ENCODE measurements at places on chromosomes 1 and 21.

GRCh38 chr1:228914700-228915099 lies 179.4 kb downstream of the RHOU start:
- DNase-seq = no peak

DNA sequence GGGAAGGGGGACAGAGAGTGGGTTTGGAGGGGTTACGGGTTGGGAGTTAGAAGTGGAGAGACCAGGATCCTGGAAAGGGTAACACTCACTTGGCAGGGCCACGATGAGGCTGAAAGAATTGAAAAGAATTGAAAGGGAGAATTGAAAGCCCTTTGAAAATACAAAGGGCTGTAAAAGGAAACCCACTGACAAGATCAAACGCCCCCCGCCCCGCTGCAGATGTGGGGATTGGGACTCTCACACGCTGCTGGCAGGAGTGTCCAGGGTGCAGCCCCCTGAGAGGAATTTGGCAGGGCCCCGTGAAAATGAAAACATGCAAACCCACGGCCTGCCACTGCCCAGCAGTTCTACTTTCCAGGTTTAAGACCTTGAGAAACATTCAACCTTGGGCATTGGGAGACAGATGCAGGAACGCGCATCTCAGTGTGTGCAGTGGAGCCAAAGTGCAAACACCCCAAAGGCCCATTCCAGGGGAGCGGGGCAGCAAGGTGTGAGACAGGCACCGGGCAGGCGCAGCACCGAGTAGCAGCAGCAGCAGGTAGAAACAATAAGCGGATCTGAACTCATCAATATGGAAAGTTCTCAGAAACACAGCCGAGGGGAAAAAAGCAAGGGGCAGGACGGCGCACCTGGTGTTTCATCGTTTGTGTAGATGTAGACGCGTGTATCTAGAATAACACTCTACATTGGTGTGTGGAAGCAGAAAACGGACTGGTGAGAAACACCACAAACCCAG lies 8.3 kb upstream of the TNFRSF1B start:
- DNase-seq = no peak

- no peak for DNase-seq
Measured at GRCh38 chr1:202656951-202657646, 53.2 kb downstream of the SYT2 start.

DNA sequence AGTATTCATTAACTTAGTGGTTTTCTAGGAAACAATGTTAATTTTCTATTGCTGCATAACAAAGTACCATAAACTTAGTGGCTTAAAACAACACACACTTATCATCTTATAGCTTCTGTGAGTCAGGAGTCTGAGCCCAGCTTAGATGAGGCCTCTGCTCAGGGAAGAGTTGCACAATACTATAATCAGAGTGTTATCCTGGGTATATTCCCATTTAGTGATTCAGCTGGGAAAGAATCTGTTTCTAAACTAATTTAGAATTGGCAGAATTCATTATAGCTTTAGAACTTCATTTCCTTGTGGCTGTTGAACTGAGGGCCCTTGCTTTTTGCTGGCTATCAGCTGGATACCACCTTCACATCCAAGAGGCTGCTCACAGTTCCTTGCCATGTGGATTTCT lies 515.5 kb downstream of the BRINP3 start:
- DNase-seq = no peak

DNA sequence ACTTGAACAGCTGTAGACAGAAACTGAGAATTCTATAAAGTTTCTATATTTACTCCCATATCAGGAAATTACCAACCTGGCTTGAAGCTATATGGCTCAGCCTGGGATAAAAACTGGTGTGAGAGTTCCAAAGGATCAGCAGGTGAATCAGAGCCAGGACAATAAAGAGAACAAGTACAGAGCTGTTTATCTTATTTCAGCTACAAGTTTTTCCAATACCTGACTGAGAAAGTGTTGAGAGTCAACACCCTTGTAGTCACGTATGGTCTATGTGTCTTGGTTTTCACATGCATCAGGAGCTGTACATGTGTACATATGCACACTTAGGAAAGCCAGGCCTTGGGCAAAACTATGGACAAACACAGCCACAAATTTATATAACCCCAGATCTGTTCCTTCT lies 40.7 kb upstream of the CXADR start:
- no peak for DNase-seq

GRCh38 chr1:226734611-226735153 lies 4.4 kb downstream of the ITPKB start:
- DNase-seq = no peak

- no peak for DNase-seq
Measured at GRCh38 chr1:3620708-3621107, 4.1 kb upstream of the TPRG1L start.

- no peak for DNase-seq
Measured at GRCh38 chr1:67535474-67535873, 105.3 kb upstream of the SERBP1 start.

- no peak for DNase-seq
Measured at GRCh38 chr1:186144505-186144904, 230.5 kb downstream of the TPR start.

- no peak for DNase-seq
Measured at GRCh38 chr1:175894581-175894980, 151.2 kb upstream of the TNR start.

DNA sequence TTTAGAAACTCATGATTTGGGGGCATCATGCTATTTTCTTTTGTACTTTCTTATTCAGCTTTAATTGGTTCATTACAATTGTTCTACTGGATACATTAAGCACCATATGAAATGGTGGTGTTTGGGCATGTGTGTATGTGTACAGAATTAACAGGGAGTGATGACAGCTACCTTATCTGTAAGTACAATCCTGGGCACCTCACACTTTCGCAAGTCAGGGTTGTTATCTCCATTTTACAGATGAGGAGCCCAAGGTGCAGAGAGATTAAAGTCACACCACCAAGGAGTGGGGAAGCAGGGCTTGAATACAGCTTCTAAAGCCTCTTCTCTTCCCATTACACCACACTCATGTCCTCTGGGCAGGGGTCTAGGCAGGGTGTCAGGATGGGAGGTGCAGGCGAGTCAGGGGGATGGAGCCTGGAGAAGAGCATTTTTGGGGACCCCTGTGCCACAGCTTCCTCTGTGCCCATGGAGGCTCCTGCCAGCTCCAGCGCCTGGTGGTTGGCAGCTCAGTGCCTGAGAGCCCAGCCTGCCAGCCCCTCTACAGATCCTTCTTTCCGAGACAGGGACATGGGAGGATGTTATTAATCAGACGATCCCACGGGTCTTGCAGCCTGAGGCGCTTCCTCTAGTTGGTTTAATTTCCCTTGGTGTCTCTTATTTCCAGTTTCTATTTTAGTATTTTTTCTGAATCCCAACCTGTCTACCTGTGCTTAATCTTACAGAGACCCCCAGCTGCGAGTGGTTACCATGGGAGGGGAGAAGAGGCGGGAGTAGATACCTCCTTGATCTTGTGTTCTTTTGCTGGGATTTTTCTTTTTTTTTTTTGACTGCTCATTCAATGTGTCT lies 126.2 kb upstream of the CD34 start:
- DNase-seq = no peak

DNA sequence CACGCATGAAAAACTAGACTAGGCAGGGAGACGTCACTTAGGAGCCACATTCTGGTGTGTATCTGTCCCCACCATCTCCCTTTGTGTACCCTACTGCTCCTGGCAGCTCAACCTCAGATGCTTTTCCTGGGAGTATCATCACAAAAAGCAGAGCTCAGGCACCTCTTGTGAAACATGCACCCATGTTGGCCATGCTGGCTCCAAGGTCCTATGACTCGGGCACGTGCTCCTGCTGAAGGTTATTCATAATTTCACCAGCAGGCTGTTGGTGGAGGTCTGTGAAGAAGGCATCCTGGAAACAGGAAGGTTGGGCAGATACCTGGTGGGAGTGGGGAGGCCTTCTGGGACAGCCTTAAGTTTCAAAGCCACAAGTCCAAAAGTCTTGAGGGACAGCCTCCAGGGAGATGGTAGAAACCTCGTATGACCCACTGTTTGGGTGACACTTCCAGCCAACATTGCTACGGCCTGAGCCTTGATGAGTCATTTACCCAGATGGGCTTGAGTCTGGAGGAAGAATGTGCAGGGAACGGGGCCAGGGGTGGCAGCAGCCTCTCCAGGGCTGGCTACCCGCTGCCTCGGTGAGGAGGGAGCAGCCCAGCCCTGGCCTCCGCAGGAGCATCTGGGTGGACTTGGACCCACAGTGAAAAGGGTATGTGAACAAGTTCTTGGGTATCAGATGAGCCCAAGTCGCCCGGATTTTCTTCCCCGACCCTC lies 75.8 kb downstream of the PGBD5 start:
- DNase-seq = no peak

- no peak for DNase-seq
Measured at GRCh38 chr21:37557261-37557950, 190.8 kb downstream of the DYRK1A start.

- DNase-seq = no peak
Measured at GRCh38 chr1:113333056-113333455, 57.3 kb upstream of the MAGI3 start.

GRCh38 chr1:159009704-159010361 lies at the start of gene IFI16:
TSS of gene IFI16 (plus strand) at chr1:159009907. CDS start at chr1:159014681, 4,774 bp downstream.
- no peak for DNase-seq

GRCh38 chr1:94324178-94324544 lies 86.8 kb upstream of the ARHGAP29 start:
- DNase-seq = no peak

GRCh38 chr1:89844241-89844807 lies 23.5 kb downstream of the LRRC8D start:
- no peak for DNase-seq
